RWPE1 (cell line): ENCODE measurements at places on chromosomes 7 and 10.

DNA sequence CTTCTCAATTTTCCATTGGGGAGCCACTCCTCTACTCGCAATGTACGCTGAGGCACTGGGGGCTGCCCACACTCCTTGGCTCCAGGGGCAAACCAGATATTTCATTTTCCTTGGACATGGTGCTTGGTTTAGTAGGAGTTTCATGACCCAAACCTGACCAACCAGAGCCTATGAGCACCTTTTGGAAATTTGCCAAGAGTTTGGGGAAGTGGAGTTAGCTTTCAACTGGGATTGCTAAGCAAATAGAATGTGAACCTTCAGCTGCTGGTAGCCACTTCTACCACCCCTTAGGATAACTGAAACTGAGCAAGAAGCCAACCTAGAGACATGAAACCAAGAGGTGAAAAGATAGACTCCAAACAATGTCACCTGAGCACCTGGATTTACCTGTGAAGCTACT, 74.9 kb upstream of the COL13A1 start:
- no peak for DNase-seq

DNA sequence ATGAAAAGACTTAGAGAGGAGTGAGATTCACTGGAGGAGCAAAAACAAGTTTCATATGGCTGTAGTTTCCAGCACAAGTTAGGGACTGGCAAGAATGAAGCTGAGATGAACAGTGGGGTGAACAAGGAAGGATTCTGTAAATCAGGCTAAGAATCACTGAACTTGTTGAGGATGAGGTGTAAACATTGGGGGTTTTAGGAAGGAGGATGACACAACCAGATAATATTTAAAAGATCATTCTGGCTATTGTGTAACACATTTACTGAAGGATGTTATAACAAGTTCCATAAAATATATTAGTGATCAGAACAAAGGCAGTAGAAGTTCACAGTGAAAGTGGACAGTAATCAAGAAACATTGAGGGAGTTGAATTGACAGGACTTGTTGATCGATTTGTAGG, 68.9 kb downstream of the CD36 start:
- no peak for DNase-seq

DNA sequence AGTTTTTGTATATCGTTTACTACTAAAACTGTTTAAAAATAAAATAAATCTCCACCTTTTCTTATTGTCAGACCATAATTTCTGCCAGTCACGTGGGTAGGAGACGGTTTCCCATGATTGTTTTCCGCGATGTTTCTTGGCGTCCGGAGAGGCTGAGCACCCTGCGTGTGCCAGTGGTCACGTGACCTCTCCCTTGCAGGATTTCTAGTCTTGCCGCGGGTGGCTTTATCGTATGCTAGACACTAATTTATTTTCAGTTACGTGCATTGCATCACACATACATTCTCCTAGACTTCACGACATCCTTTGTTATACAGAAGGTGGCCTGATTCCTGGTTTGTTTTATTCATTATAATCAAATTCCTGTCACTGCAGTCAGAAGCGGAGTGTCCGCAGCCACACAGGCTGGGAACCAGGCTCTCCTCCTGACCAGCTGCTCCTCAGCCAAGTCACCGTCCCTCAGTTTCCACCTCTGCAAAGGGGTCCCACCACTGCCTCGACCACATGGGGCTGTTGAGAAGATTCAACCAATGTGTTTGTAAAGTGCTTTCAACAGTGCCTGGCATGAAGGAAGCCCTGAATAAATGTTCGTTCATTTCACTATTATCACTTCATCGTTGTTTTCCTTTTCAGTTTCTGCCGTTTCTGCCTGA, 203.2 kb upstream of the PPP2R2D start:
- DNase-seq: no peak

DNA sequence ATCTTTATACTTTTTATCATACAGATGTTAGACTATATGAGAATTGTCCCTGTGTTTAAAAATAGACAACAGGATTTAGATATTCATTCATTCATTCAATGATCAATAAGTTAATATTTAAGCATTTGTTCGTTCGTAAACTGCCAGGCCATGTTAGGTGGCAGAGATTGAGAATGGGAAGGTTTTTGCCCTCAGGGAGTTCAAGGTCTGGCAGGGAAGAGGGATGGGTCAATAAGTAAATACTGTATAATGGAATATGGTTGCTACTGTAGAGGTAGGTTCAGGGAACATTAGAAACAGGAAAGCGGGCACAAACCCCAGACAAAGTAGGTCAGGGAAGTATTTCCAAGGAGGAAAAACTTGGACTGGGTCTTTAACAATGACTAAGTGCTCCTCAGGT, 64.6 kb downstream of the SEM1 start:
- DNase-seq: no peak
